SK-N-SH (cell line): ENCODE measurements at places on chromosomes 16 and 17. TPM values are rescaled to one million over a fixed set of nuclear protein-coding genes. Genes with fewer than 3 reads are reported as not detected.

- H3K4me1 ChIP-seq: peaks cover 21% of the 10 kb centered on the region
- no peaks in the 10 kb centered on the region for H3K36me3 ChIP-seq
- DNase-seq: no peak
- no peaks in the 10 kb centered on the region for H3K27me3 ChIP-seq
- no peak overlapping the region for H3K27ac ChIP-seq
These were observed 24.1 kb downstream of the ANKRD40 start for GRCh38 chr17:50683434-50684287.

DNA sequence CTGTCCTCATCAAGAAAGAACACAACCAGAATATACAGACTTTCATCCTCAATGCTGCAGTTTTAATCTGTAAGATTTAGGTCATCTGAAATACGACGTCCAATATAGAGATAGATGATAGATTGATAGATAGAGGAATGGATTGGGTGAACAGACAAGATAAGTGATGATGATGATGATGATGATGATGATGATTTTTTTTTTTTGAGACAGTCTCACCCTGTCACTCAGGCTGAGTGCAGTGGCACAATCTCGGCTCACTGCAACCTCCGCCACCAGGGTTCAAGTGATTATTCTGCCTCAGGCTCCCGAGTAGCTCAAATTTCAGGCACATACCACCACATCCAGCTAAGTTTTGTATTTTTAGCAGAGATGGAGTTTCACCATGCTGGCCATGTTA, 56.3 kb upstream of the ADAMTS18 start:
- no peak overlapping the region for H3K27ac ChIP-seq
- DNase-seq: no peak
- no peaks in the 10 kb centered on the region for H3K27me3 ChIP-seq
- H3K4me3 ChIP-seq: no peak overlapping the region
- no peaks in the 10 kb centered on the region for H3K4me1 ChIP-seq

DNA sequence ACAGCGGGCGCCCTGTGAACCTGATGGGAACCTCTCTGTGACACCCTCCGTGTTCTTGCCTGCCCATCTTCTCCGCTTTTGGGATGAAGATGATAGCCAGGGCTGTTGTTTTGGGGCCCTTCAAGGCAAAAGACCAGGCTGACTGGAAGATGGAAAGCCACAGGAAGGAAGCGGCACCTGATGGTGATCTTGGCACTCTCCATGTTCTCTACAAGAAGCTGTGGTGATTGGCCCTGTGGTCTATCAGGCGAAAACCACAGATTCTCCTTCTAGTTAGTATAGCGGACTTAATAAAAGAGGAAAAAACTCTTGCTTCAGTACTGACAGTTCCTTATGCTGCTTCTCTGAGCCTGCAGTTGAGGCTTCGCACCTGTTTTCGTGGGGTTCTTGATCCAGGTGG, 10.5 kb downstream of the CDK5RAP3 start:
- H3K27ac ChIP-seq: no peak overlapping the region
- H3K36me3 ChIP-seq: peaks cover 63% of the 10 kb centered on the region
- no peaks in the 10 kb centered on the region for H3K4me1 ChIP-seq
- DNase-seq: no peak
- H3K4me3 ChIP-seq: no peak overlapping the region
- H3K27me3 ChIP-seq: no peaks in the 10 kb centered on the region

GRCh38 chr16:9407206-9407758, 315.8 kb downstream of the HAPSTR1 start:
- no peak overlapping the region for H3K27ac ChIP-seq
- no peaks in the 10 kb centered on the region for H3K36me3 ChIP-seq
- H3K27me3 ChIP-seq: no peaks in the 10 kb centered on the region
- no peaks in the 10 kb centered on the region for H3K4me1 ChIP-seq
- no peak for DNase-seq
- no peak overlapping the region for H3K4me3 ChIP-seq

DNA sequence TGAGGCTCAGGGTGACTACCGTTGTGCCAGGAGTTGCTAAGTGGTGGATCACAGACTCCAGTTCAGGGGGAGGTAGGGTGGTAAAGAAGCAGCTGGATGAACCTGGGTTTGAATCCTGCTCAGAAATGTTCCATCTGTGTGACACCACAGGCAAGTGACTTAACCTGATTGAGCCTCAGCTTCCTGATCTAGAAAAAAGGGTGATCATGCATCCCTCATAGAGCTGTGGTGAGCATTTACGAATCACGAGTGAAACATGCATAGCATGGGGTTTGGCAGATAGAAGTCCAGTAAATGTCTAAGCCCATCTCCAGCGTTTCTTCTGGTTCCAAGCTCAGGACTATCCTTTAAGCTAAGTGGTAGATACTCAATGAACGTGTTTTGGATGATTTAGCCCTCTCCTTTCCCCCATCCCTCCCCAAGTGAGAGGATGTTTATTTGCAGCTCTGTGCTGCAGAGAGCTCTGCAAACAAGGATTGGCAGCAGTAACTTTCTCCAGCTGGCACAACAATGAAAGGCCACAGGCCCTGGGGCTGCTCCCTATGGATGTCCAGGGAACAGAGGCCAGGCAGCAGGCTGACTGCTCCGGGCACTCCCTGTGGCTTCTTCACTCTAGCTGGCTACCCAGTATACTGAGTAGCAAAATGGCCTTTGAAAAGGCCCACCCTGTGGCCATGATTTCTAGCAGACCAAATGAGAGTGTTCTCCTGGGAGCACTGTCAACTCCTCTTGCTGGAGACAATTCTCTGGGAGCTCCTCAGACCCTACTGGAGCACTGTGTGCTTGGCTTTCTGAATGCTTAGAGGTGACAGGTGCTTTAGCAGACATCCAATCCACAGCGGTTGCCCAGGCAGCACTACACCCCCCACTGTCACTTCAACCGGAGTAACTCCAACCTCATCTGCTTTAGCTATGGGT, 21.3 kb downstream of the CA4 start:
- H3K36me3 ChIP-seq: no peaks in the 10 kb centered on the region; the same call in 1 of the 2 replicates
- DNase-seq: peak; percentile 7
- H3K4me3 ChIP-seq: no peak overlapping the region
- H3K4me1 ChIP-seq: peaks cover 7% of the 10 kb centered on the region; the same call in 1 of the 2 replicates
- H3K27me3 ChIP-seq: no peaks in the 10 kb centered on the region
- H3K27ac ChIP-seq: no peak overlapping the region

- H3K4me3 ChIP-seq: no peak overlapping the region
- DNase-seq: no peak
- H3K36me3 ChIP-seq: no peaks in the 10 kb centered on the region
- H3K27me3 ChIP-seq: no peaks in the 10 kb centered on the region
- H3K4me1 ChIP-seq: no peaks in the 10 kb centered on the region
- no peak overlapping the region for H3K27ac ChIP-seq
These were observed 120.3 kb downstream of the AATF start for GRCh38 chr17:37069087-37069486.

- H3K4me3 ChIP-seq: no peak overlapping the region
- H3K27me3 ChIP-seq: no peaks in the 10 kb centered on the region
- DNase-seq: no peak
These were observed 45.9 kb downstream of the KANSL1 start for GRCh38 chr17:46147296-46147695.

- no peak overlapping the region for H3K4me3 ChIP-seq
- peaks cover 10% of the 10 kb centered on the region; the same call in 1 of the 2 replicates for H3K4me1 ChIP-seq
- H3K27ac ChIP-seq: peak overlapping the region; percentile 88
- H3K36me3 ChIP-seq: no peaks in the 10 kb centered on the region
- DNase-seq: no peak
These were observed 708.0 kb upstream of the SOX9 start for GRCh38 chr17:71412803-71413202.

- peaks cover 8% of the 10 kb centered on the region; the same call in 1 of the 2 replicates for H3K4me1 ChIP-seq
- H3K36me3 ChIP-seq: no peaks in the 10 kb centered on the region
- H3K27me3 ChIP-seq: no peaks in the 10 kb centered on the region
- DNase-seq: no peak
- no peak overlapping the region for H3K4me3 ChIP-seq
- no peak overlapping the region for H3K27ac ChIP-seq
These were observed 22.6 kb downstream of the TTYH2 start for GRCh38 chr17:74235911-74236371.

DNA sequence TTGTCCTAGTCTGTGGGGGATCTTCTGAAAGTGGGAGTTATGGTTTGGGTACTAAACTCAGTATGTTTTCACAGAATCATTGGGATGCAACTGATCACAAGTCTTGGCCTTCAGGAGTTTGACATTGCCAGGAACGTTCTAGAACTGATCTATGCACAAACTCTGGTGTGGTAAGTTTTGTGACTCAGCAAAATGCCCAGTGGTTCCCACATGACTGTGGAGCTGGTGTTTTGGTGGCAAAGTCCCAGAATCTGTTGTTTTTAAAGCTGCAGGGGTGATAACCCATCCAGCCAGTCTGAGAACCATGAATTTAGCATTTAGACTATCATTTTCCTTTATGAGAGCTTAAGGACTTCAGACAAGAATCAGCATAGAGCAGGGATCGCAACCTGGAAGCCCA, 40.6 kb downstream of the GDE1 start:
- H3K36me3 ChIP-seq: no peaks in the 10 kb centered on the region
- DNase-seq: no peak
- H3K27ac ChIP-seq: no peak overlapping the region
- H3K4me1 ChIP-seq: no peaks in the 10 kb centered on the region
- H3K27me3 ChIP-seq: no peaks in the 10 kb centered on the region

DNA sequence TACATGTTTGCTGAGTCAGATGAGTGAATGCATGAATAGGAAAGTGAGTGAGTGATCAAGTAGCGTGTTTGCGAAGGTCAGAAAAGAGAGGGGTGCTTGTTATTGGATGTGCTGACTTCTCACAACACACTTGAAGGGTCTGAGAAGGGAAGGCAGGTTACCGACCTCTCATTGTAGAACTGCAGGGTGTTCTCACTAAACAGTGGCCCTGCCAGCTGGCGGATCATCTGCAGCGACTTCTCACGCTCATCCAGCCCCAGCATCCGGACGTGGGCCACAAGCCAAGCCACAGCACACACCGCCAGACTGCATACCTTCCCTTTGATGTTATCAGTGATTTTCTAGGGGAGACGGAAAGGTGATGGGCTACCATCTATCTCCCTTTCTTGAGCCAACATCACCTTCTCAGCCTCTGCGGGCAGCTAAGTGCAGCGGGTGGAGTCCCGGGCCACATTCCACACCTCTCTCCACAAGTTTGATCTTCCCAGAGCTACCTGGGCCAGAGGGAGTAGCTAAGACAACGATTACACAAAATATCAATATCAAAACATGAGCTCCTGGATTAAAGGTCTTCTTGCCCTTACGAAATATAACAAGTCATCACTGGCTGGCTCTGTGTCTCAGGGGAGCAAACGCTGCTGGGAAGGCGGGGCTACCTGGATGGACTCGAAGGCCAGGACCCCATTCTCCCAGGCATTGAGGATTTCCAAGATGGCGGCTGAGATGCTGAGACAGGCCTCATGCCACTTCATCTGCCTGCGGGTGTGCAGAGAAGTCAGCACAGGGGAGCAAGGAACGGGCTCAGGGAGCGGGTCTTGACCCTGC, 11.0 kb downstream of the CSF3 start:
- DNase-seq: no peak
- H3K36me3 ChIP-seq: peaks cover 19% of the 10 kb centered on the region
- no peaks in the 10 kb centered on the region for H3K27me3 ChIP-seq

- no peaks in the 10 kb centered on the region for H3K27me3 ChIP-seq
- no peaks in the 10 kb centered on the region for H3K36me3 ChIP-seq
- no peak overlapping the region for H3K4me3 ChIP-seq
- peaks cover 76% of the 10 kb centered on the region for H3K4me1 ChIP-seq
- no peak for DNase-seq
These were observed 169.9 kb downstream of the MSI2 start for GRCh38 chr17:57425903-57426880.

GRCh38 chr17:50311483-50311882, 34.4 kb upstream of the XYLT2 start:
- H3K27ac ChIP-seq: no peak overlapping the region
- H3K4me3 ChIP-seq: no peak overlapping the region
- no peaks in the 10 kb centered on the region for H3K4me1 ChIP-seq
- H3K27me3 ChIP-seq: 0 out of 2 replicates have a peak, but pooled peaks cover 9% of the 10 kb centered on the region
- no peaks in the 10 kb centered on the region for H3K36me3 ChIP-seq
- no peak for DNase-seq

- DNase-seq: no peak
- peaks cover 9% of the 10 kb centered on the region for H3K4me1 ChIP-seq
- no peaks in the 10 kb centered on the region for H3K27me3 ChIP-seq
- peak overlapping the region; percentile 90 for H3K27ac ChIP-seq
- no peak overlapping the region for H3K4me3 ChIP-seq
These were observed 1.3 kb upstream of the ST3GAL2 start for GRCh38 chr16:70440009-70440692.

DNA sequence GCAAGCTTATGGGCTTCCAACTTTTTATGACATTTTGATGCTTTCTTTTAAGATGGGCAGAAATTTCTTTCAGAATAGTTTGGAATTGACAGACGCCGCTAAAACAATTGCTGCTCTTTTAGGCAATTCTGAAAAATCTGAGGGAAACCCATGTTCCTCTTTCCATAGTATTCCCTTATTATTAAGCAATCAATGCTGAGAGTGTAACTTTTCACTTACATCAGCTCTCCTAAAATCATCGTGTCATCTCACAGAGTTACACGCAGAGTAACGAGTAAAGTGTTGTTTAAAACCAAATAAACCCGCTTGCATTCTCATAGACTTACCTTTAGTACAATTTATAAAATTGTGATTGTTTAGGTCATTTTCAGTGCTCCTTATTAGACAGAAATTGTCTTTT, 150.6 kb downstream of the MAF start:
- H3K27ac ChIP-seq: no peak overlapping the region
- H3K4me3 ChIP-seq: no peak overlapping the region
- no peak for DNase-seq
- no peaks in the 10 kb centered on the region for H3K36me3 ChIP-seq

GRCh38 chr17:76265624-76266243, 586 bp downstream of the UBALD2 start:
- H3K36me3 ChIP-seq: peaks cover 15% of the 10 kb centered on the region; the same call in 1 of the 2 replicates
- DNase-seq: peak; percentile 84
- H3K4me3 ChIP-seq: peak overlapping the region; percentile 87
- peaks cover 22% of the 10 kb centered on the region for H3K4me1 ChIP-seq
- peak overlapping the region; percentile 41 for H3K27ac ChIP-seq

DNA sequence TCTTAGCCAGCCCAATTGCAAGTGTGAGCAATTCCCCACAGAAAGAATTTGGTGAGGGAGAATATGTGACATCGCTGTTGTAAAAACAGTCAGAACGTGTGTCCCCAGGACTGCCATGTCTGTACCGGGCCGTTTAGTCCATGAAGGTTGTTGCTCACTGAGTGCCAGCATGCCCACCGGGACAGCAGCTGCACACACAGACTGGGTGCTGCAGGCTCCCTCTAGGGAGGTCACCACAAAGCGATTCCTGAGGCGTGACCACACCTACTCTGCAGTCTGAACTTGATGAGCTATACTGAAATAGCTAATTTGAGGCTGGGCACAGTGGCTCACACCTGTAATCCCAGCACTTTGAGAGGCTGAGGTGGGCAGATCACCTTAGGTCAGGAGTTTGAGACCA, 44.1 kb upstream of the ADORA2B start:
- DNase-seq: no peak
- H3K4me3 ChIP-seq: no peak overlapping the region
- no peaks in the 10 kb centered on the region for H3K4me1 ChIP-seq
- H3K27me3 ChIP-seq: no peaks in the 10 kb centered on the region
- no peak overlapping the region for H3K27ac ChIP-seq
- no peaks in the 10 kb centered on the region for H3K36me3 ChIP-seq

- H3K4me3 ChIP-seq: no peak overlapping the region
- H3K4me1 ChIP-seq: no peaks in the 10 kb centered on the region
- no peak for DNase-seq
- no peak overlapping the region for H3K27ac ChIP-seq
- H3K36me3 ChIP-seq: no peaks in the 10 kb centered on the region
- H3K27me3 ChIP-seq: no peaks in the 10 kb centered on the region
These were observed 1006.8 kb upstream of the EEF2KMT start for GRCh38 chr16:6104428-6104827.

GRCh38 chr17:50257676-50258224, 16.5 kb upstream of the TMEM92 start:
- H3K36me3 ChIP-seq: no peaks in the 10 kb centered on the region
- peak; percentile 41 for DNase-seq
- no peaks in the 10 kb centered on the region for H3K27me3 ChIP-seq
- H3K27ac ChIP-seq: no peak overlapping the region

Gene PRSS22
- not detected in 2 replicates for polyA plus RNA-seq

Gene KRTAP4-1
- polyA plus RNA-seq: not detected in 2 replicates

Gene TEX19
- 0.10 and 0.11 TPM in 2 replicates for polyA plus RNA-seq

Gene ZNF688
- 9.1 and 13.4 TPM in 2 replicates for polyA plus RNA-seq

Gene MVD
- 14.7 and 15.7 TPM in 2 replicates for polyA plus RNA-seq
